ENCODE measurements at places on chromosomes 7 and 10. TPM values are rescaled to one million over a fixed set of nuclear protein-coding genes. Genes with fewer than 3 reads are reported as not detected.

GRCh38 chr7:152674860-152675758 lies 832 bp downstream of the XRCC2 start:
- H3K4me1 ChIP-seq: peaks cover 8% of the 10 kb centered on the region
- no peaks in the 10 kb centered on the region for H3K36me3 ChIP-seq
- H3K27me3 ChIP-seq: no peaks in the 10 kb centered on the region
- peak overlapping the region; percentile 69 for H3K4me3 ChIP-seq
- no peak for DNase-seq
- H3K27ac ChIP-seq: peak overlapping the region; percentile 90

The AGAP6 gene
- total RNA-seq: 18.9 TPM

- no peaks in the 10 kb centered on the region for H3K27me3 ChIP-seq
- no peak overlapping the region for H3K4me3 ChIP-seq
- H3K27ac ChIP-seq: no peak overlapping the region
- DNase-seq: no peak
- H3K36me3 ChIP-seq: no peaks in the 10 kb centered on the region
- no peaks in the 10 kb centered on the region for H3K4me1 ChIP-seq
Measured at GRCh38 chr10:124346831-124347230, 71.9 kb downstream of the OAT start.

The LFNG gene
- 215 TPM for total RNA-seq

DNA sequence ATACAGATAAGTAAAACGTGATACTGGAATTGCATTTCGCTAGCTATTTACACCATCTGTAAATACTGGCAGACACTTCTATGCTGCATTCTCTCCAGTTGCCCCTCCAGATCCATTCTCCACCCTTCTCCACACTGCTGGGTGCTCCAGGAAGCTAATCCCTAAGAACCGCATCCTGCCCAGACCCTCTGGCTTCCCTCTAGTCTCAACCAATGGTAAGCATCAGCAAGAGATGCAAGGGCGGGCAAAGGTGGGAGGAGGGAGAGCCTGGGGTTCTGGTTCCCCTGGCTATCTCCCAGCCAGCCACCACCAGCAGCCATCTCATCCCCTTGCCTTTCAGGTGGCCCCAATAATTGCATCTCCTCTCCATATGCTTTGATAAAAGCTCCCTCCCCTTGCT lies 84.4 kb downstream of the AMPH start:
- H3K4me3 ChIP-seq: no peak overlapping the region
- no peaks in the 10 kb centered on the region for H3K4me1 ChIP-seq
- H3K36me3 ChIP-seq: no peaks in the 10 kb centered on the region
- H3K27ac ChIP-seq: no peak overlapping the region
- no peaks in the 10 kb centered on the region for H3K27me3 ChIP-seq

The FBXL13 gene
- total RNA-seq: not detected

- no peaks in the 10 kb centered on the region for H3K36me3 ChIP-seq
- H3K27ac ChIP-seq: no peak overlapping the region
- H3K4me3 ChIP-seq: no peak overlapping the region
- no peaks in the 10 kb centered on the region for H3K4me1 ChIP-seq
- no peaks in the 10 kb centered on the region for H3K27me3 ChIP-seq
Measured at GRCh38 chr7:20030915-20031362, 186.2 kb downstream of the MACC1 start.

DNA sequence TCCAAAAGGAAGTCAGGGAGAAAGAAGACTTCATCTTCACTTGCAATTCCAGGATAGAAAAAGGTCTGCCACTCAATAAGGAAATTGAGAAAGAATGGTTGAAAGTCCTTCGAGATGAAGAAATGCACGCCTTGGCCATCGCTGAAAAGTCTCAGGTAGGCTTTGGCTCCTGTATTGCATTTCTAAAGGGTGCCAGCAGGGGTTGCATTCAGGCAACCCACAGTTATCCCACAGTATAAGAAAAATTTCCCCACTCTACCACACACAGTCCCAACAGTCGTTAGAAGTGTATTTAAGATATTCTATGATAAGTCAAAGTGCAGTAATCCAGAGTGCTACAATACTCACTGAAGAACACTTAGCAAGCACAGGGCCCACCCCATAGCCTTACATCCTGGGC lies 93.4 kb upstream of the FGL2 start:
- H3K4me1 ChIP-seq: no peaks in the 10 kb centered on the region
- H3K4me3 ChIP-seq: no peak overlapping the region
- DNase-seq: no peak
